ENCODE measurements at places on chromosomes 3 and 15.

- DNase-seq, result no peak
Observed at GRCh38 chr3:185998136-185998535, 60.3 kb upstream of the TRA2B start.

DNA sequence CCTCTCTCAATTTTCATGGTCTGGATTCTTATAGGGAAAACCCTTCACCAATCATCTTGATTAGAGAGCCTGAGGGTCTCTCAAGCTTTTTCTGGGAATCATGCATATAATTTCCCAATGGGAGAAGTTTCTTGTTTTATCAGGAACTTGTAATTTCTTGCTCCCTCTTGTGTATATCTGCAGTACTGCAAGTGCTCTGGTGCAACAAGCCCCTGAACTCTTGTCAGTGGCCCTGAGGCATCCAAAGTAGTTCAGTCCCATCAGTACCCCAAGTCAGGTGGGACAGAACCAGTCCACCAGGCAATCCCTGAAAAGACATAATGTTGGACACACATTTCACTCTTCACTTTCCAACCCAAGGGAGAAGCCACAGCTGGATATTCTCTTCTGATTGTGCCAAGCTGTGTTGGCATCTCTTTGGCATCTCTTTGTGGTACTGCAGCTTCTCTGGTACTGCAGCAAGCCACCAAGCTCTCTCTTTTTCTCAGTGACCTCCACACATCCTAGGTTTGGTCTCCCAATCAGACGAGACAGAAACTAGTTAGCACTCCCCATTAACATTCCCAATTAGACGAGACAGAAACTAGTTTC, 214.5 kb downstream of the ZIC4 start:
- peak; percentile 22 for DNase-seq

DNA sequence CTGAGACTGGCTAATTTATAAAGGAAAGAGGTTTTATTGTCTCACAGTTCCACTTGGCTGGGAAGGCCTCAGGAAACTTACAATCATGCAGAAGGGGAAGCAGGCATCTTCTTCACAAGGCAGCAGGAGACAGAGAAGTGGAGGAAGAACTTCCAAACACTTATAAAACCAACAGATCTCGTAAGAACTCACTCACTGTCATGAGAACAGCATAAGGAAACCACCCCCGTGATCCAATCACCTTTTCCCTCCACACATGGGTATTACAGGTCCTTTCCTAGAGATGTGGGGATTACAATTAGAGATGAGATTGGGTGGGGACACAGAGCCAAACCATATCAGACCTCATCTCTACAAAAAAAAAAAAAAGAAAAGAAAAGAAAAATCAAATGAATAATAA, 25.7 kb downstream of the CGGBP1 start:
- DNase-seq, result no peak

DNA sequence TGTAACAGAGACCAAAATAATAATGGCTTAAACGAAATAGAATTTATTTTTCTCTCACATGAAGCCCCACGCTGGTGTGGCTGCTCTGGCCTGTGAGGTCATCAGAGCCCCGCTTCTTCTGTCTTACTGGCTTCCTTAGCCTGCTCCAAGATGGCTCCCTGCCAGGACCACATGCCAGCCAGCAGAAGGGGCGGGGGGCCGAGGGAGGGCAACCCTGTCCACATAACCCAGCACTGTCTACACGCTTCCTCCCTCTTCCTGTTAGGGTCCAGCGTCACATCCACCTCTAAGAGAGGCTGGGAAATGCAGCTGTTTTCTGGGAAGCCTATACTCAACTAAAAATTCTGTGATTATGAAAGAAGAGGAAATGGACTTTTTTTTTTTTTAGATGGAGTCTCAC, 107.9 kb upstream of the DLG1 start:
- DNase-seq, result no peak

DNA sequence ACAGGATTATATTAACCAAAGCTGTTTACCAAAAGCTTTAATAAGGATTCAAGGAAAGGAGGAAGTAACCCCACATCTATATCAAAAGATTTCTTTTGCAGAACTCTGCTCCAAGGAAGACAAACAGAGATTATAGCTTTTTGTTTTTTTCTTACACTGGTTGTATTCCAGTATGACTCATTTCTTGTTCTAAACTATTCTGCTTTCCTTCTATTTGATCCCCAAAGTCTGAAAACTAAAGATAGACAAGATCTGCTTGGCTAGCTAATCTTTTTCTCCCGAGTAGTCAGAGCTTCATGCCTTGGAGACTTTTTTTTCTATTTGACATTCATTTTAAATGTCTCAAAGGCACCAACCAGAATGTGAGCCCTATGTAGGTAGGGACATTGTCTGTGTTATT, 36.8 kb upstream of the FRMD5 start:
- DNase-seq, result no peak

- no peak for DNase-seq
Observed at GRCh38 chr15:100143378-100143777, 198.4 kb downstream of the ADAMTS17 start.

DNA sequence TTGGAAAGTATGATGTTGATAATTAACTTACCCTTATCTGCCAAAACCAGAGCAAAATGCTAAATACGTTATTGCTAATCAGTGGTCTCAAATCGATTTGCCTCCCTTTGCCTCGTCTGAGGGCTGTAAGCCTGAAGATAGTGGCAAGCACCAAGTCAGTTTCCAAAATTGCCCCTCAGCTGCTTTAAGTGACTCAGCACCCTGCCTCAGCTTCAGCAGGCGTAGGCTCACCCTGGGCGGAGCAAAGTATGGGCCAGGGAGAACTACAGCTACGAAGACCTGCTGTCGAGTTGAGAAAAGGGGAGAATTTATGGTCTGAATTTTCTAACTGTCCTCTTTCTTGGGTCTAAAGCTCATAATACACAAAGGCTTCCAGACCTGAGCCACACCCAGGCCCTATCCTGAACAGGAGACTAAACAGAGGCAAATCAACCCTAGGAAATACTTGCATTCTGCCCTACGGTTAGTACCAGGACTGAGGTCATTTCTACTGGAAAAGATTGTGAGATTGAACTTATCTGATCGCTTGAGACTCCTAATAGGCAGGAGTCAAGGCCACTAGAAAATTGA, 59.7 kb downstream of the DCUN1D1 start:
- no peak for DNase-seq

DNA sequence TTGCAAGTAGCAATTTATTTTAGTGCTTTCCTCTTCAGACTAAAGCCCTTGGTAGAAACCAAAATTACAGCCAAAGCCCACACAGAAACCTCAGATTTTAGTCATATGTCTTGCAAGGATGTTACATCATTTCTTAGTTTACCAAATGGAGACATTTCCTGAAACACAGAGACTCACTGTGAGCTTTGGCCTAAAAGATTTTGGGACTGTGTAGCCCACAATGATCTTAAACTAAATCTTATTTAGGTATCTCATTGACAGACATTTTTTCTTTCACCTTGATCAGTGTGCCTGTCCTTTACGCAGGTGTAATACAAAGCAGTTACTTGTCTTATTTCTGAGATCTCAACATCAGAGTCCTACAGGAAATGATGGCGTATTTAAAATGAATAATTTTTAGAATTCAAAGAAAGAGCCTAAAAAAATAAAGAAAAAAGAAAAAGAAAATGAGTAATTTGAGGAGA, 27.8 kb upstream of the AP4E1 start:
- DNase-seq, result no peak

DNA sequence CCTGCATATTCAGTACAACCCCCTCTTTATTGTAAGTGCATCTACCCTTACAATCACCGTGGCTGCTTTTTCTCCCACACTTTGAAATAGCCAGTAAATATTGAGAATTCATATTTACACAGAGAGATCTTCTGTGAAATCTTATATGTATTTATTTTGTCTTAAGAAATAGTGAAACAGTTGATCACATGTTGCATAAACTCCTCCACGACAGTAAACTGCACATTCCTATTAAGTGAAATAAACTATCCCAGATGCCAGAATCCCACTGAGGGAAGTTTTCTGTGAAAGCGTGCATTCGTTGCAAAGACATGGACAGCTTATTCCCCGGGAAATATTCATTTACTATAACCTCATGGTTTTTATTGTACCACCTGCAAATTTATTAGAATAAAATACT, 796.0 kb downstream of the ROBO2 start:
- DNase-seq, result no peak

All from hippocampal formation (tissue), 2 donors.